ENCODE measurements at places on chromosomes 2 and 18.

DNA sequence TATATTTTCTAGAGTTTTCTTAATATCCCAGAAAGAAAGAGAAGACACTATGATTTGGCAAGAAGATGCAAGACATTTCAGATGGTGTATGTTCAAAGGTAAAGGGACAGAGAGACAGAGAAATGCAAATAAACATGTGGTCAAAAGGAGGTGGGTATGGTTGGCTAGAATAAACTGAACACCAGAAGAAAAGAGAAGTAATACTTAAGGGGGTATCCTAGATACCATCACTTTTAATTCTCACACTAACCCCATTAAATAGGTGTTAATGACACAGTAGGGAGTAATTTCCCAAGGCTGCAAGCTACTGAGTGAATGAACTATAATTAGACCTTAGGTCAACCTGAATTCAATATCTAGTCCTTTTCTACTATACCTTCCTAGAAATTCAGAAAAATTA is 111.2 kb upstream of the CD226 start:
- DNase-seq = no peak

DNA sequence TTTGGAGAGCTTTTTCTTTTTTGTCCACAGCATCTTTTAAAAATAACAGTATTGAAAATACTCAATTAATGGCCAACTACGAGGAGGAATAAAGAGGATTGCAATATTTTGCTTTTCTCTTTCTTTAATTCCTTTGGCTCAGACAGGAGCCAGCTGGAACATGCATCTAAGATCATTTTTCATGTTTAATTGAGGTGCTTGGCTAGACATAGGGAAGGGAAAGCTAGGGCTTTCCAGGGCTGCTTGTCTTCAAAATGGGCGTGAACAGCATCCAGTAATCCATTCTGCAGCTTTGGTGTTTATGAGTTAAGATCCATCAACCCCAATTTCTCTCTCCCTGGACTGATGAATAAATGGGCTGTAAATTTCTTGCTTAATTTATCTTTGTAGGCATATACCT is 323.0 kb downstream of the PTPRM start:
- DNase-seq = no peak

DNA sequence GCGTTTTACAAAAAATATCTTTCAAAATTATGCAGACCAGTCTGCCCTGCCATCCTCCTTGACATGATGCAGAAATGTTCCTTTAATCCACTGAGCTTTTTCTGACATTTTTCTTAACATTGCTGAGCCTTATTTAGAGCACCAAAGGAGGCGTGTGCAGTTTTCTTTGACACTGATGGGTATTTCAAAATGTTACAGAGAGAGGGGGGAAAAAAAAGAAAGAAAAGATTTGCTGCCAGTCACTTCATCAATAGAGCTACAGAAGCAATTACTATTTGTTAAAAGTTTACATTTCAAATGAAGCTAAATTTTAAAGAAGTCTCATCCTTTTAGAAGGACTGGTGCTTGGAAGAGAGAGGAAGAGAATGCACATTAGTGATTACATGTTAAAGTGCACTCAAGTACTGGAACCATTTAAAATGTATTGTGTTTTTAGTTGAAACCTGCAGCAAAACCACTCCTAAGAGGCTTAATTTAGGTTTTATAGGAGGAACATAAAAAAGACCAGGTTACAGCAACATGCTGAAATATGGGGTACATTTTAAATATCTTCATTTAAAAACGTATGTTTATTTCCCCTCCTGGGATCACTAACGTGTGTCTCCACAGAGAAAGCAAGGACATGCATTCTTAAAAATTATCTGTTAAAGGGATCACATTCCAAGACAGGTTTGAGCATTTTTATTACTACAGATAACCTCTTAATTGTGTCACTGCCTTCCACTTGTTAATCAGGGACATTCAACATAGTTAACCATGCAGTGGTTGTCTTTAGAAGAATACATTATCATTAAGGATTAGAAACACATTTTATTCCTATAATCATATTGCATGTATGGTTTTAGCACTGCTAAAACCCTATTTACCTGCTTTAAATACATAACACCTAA is 258.4 kb downstream of the MEIS1 start:
- DNase-seq = no peak

DNA sequence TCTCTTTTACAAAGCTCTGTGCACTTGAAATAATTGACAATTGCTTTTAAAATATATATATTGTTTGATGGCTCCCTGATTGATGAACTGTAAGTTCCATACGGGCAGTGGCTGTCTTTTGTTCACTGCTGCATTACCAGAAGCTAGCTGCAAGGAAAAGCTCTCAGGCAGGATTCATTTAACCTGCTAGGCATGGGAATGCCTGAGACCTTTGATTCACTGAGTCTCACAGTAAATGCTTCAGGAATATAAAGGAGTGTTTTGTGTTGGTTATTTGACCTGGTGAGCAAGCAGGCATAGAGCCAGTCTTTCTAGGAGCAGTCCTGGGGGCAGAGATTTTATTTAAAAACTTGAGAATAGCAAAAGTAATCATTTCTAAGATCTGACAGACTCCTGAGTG is 193.2 kb upstream of the ITGA4 start:
- DNase-seq = no peak

DNA sequence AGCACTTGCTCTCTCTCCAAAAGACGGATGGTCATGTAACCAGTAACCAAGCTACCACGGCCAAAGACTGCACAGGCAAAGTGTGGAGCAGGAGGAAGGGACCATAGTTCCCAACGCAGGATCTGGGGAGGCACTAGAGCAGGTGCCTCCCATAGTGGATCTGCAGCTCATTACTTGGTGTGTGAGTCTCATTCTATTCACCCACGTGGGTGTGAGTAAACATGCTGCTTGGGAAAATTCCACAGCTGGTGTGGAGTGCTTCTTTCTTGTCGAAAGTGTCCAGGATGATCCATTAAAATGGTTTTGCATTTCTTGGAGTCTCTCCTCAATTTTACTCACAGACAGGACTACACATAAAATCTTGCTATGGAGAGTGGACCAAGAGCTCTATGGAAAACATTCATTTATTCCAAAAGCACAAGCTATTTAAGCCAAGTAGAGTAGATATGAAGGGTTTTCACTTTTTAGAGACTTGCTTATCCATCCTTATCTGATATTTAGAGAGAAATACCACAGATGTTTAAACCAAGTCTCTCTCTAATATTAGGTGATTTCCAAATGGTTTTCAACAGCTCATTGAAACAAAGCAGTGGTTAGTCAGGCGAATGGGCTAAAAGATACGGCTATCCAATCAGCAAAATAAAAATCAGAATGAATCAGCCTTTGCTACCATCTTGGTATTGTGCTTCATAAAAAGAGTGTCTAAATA is 104.3 kb upstream of the CCDC195 start:
- DNase-seq = no peak
